Stimulated activated naive B cell treated with anti-CD40 and anti-IgM and Interleukin-4, amounts not matched to agents 10 μg/mL and 1 μg/mL and 100 μg/mL, for 72 hours (primary cell): ENCODE measurements at places on chromosomes 4 and X.

GRCh38 chr4:146273204-146273901 lies 59.0 kb downstream of the REELD1 start:
- no peak for DNase-seq

GRCh38 chr4:102667001-102667400 lies 93.8 kb downstream of the MANBA start:
- DNase-seq = no peak

GRCh38 chr4:94548571-94548970 lies 96.8 kb downstream of the PDLIM5 start:
- no peak for DNase-seq

DNA sequence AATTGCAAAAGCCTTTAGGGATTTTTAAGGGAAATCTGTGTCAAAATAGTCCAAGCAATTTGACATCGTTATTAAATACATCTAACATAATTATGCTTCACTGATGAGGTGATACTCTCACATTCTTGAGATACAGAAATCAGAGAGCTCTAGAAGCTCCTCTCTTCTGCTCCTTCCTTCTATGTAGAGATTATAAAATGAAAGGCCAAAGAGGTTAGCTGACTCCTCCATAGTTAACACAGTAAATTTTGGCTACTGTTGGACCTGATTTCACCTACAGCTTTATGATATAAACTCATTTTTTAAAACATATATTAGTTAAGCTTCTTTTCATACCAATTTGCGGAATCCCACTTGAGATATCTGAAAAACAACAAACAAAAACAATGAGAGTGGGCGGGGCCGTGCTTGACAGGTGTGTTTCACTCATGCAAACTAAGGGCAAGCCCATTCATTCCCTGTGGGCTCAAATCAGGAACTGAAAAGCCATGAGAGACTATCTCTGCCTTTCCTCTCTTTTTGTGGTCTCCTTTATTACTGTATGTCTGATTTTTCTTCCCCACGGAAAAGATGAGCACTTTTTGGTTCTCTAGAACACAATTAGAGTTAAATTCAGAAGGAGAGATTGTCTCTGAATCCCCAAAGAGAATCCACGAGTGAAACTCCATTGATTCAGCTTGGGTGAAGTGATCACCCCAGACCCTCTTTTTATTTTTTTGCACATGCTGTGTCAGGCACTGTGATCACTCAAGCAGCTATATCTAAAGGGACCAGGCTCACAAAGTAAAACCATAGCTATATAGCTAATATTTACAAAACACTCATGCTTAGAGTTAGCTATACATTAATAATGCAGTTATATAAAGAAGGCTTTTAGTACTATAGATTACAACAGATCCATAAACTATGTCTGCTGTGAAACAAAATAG lies 566.3 kb downstream of the IL15 start:
- DNase-seq = peak; percentile 9

GRCh38 chr4:151099976-151100417 lies 569 bp downstream of the RPS3A start:
- no peak for DNase-seq
